ENCODE measurements at places on chromosomes 3 and 15.
A peak's percentile ranks its signal among the peaks of the same experiment; 100 is the strongest.

- DNase-seq: no peak
Observed at GRCh38 chr3:46049093-46049492, 21.8 kb upstream of the XCR1 start.

DNA sequence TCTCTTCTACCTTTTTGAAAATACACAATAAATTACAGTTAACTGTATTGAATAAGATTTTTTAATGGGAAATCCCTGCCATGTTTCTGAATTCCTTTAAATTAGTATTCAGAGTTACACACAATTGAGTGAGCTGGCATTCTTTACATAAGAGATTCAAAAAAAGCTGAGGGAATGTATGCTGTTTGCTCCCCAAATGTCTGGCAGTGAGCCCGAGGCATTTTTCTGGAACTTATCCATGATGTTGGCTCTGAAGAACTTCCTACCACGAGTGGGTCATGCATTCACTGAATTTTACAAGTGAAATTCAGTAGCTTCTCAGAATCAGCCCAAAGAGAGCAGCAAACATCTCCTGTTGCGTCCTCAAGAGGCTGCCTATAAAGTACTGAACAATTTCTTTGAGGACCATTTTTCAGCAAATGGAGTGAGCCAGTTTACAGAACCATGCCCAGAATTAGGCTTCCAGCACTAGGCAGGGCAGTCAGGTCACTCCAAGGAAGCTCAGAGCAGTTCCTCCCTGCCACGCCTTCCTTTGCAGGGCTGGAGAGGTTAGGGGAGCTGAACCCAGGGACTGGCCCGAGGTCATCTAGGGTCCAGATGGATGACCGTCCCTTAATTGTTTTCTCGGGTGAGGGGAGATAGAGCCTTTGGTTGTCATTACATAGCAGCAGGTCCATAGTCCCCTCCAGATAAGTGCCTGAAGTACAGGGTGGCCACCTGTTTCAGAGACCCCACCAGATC, 21.2 kb downstream of the GABRA5 start:
- no peak for DNase-seq

GRCh38 chr3:7332696-7333095, 471.8 kb downstream of the GRM7 start:
- DNase-seq: peak; percentile 44

GRCh38 chr3:32391643-32392535, at the start of gene CMTM7:
TSS of gene CMTM7 (plus strand) at chr3:32391853. CDS start at chr3:32391907, 54 bp downstream.
- no peak for DNase-seq

- DNase-seq: peak; percentile 9
Observed at GRCh38 chr15:72116731-72117485, 1.0 kb downstream of the MYO9A start.

- no peak for DNase-seq
Observed at GRCh38 chr15:23514484-23514883, 51.0 kb upstream of the MKRN3 start.

DNA sequence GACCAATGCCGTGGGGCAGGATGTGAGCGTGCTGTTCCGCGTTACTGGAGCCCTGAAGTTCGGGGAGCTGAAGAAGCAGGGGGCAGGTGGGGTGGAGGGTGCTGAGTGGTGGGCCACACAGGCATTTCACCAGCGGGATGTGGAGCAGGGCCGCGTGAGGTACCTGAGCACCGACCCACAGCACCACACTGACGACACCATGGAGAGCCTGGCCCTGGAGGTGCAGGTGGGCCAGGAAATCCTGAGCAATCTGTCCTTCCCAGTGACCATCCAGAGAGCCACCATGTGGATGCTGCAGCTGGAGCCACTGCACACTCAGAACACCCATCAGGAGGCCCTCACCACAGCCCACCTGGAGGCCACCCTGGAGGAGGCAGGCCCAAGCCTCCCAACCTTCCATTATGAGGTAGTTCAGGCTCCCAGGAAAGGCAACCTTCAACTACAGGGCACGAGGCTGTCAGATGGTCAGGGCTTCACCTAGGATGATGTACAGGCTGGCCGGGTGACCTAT, 179.6 kb downstream of the TBC1D2B start:
- no peak for DNase-seq

- DNase-seq: no peak
Observed at GRCh38 chr3:15538345-15538744, 16.8 kb upstream of the COLQ start.

- DNase-seq: no peak
Observed at GRCh38 chr3:30630238-30631030, 24.0 kb downstream of the TGFBR2 start.

- peak; percentile 84 for DNase-seq
Observed at GRCh38 chr15:77420610-77421369, at the start of gene HMG20A. TSS of gene HMG20A (plus strand) at chr15:77420888. CDS start at chr15:77458408, 37,520 bp downstream.

DNA sequence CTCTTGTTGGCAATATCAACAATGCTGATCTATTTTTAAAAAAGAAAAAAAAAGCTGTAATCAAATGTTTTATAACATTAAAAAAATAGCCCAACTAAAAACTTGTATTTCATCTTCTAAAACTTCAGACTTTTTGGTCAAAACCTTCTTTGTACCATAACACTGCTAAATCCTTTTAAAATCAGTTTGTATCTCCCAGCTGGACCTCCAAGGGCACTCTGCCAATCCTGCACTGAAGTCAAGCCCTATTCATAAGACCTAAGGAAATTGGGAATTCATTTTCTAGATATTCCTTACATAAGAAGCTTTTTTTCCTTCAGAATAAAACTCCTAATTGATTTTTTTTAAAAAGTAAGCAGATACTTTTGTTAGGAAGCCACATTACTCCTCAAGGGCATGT, 38.2 kb upstream of the HCLS1 start:
- no peak for DNase-seq

GRCh38 chr3:126731044-126731443, 27.0 kb downstream of the CHCHD6 start:
- no peak for DNase-seq

GRCh38 chr3:137588871-137589270, 175.2 kb upstream of the SOX14 start:
- DNase-seq: no peak

DNA sequence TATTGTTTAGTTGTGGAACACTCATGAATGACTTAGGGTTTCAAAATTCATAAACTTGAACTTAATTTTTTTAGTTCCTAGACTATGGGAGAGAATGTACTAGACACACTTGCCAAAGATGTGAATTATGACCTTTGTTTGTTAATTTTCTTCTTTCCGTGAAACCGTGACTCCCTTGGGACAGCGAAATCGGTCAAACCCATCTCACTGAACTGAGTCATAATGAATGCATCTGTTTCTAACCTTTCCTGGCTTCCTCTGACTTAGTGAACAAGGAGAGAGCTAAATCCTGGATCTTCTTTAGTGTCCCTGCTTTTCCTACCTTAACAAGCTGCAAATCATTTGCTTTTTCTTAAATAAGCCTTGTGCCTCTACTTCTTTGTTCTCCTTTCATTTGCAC, 85.5 kb downstream of the LARS2 start:
- no peak for DNase-seq

DNA sequence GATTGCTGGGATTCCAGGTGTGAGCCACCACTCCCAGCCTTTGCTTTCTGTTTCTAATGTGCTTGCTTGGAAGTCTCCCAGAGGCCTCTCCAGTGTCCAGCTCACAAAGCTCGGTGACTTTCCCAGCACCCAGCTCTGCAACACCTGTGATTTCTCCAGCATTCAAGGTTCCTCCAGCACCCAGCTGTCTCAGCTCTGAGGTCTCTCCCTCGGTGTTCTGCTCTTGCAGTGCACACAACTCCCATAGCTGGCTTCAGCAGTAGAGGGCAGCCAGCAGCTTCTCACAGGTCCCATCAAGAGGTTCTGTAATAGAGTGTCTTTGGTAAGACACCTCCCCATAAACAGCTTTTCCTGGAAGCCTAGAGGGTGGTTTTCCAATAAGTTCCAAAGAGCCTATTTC, 75.1 kb downstream of the GRM7 start:
- DNase-seq: no peak

GRCh38 chr3:159899166-159899565, 89.5 kb upstream of the IL12A start:
- DNase-seq: no peak

GRCh38 chr3:65303431-65303830, 615.6 kb upstream of the ADAMTS9 start:
- DNase-seq: no peak

DNA sequence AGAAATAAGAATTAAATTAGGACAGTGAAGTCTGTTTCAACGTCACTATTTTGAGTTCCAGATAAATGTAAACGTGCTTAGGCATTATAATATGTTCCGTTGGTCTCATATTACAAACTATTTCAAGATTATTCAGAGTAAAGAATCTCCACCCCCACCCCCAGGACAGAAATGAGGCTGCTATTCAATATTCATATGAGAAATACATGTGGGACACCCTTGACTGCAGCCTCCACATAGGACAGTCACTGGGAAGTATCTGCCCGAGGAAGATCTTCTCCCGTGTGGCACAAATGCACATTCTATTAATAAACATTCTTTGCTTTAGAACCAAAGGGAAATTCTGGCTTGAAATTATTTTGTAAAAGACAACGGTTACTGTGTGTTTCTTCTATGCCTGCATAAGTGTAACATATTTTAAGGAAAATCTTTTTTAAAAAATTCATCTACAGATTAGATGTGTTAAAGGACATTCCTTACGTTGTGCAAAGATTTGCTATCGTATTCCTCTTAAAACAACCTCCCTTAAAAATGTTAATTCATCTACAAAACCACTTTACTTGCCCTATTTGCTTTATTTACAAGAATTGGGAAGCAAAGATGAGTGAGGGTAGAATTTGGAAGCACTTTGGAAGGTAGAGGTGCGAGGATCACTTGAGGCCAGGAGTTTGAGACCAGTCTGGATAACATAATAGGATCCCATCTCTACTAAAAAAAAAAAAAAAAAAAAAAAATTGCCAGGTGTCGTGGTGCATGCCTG, 148.3 kb upstream of the SOX14 start:
- no peak for DNase-seq

GRCh38 chr3:148882288-148882687, 17.2 kb downstream of the CPA3 start:
- DNase-seq: no peak

DNA sequence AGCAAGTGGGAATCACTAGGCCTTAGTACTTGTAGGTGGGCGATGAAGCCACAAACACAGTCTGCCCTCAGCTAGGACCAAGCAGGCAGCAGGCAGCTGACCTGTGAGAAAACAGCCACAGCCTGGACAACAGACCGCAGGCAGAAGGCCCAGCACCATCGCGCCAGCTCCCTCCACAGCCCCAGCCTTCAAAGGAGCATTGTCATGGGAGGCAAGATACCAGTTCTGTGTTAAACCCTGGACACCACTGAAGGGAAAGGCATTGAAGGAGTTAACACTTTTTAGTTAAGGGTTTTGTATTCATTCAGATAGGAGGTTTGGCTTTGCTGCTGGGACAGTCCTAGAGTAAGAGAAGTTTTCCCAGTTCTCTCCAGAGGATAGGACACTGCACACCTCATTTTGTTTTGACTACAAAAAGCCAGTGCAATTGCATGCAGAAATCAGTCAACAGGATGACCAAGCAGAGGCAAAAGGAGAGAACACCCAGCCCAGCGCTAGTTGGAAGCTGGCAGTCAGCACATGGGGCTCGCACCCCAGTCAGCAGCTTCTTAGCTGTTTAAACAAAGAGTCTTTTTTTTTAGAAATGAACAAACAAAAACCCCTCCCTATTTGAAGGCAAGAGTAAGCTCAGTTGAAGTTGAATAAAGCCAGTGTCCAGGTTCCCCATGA, 286.1 kb upstream of the TPM1 start:
- DNase-seq: no peak

DNA sequence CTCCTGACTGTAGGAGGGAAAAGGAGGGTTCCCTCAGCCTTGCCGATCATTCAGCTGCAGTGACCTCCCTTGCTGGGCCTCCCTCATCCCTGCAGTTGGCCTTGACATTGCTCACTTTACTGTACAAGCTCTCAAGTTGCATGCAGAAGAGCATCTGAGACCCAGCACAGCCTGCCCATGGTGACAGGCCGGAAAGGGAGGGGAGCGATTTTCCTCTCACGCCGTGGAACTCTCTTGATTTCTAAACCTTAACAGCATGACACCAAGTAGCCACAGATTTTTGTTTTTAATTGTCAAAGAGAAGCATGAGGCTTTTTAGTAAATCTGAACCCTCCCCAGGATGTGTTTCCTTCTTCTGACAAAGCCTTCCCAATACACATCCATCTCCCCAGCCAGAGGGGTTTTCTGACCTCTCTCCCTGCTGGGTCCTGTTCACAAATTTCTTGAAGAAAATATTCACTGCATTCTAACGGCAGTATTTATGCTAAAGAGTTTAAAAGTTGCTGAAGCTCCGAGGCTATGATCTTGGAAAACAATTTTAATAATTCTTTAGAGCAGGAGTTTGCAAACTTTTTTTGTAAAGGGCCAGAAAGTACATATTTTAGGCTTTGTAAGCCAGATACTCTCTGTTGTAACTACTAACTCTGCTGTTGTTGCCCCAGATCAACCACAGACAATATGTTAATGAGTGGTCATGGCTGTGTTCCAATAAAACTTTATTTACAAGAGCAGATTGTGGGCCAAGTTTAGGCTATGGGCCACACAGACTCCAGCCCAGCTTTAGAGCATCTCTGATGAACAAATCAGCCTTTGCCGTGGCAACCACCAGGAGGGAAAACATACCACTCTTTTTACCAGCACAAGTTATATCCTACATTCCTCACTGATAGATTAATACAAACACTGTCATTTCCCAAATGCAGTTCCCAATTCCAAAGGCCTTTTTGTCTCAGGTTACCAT, 34.8 kb downstream of the LMCD1 start:
- DNase-seq: no peak

DNA sequence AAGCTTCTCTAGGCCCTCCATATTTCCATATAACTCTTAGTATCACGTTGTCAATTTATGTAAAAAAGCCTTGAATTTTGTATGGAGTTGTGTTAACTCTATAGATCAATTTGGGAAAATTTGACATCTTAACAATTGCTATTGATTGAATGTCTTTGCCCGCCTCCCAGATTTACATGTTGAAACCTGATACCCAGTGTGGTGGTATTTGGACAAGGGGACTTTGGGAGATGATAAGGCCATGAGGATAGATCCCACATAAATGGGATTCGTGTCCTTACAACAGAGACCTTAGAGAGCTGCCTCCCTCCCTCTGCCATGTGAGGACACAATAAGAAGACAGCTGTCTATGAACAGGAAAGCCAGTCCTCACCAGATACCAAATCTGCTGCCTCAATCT, 21.1 kb upstream of the TNK2 start:
- DNase-seq: no peak

DNA sequence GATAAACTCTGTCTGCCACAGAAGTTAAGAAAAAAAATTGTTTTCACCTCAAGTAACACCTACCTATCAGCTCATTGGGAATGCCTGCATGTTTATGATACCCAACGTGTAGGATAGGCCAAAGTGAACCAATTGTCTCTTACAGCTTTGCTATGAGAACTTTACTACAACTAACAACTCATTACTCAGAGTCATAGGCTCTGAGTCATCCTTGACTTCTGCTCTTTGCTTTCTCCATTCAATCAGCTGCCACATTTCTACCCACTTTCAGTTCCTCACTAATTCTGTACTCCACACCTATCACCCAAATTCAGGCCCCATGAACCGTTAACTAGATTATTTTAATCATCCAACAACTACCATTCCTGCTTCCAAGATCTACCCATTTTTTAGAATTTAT, 843.9 kb downstream of the TUSC7 start:
- DNase-seq: no peak

Data from H1 (cell line).